Ureter (tissue), 1 donor: ENCODE measurements at places on chromosomes 3 and 15. TPM values are rescaled to one million over a fixed set of nuclear protein-coding genes. Genes with fewer than 3 reads are reported as not detected.
A peak's percentile ranks its signal among the peaks of the same experiment; 100 is the strongest.

Gene NOX5
- 0.89 TPM for total RNA-seq

DNA sequence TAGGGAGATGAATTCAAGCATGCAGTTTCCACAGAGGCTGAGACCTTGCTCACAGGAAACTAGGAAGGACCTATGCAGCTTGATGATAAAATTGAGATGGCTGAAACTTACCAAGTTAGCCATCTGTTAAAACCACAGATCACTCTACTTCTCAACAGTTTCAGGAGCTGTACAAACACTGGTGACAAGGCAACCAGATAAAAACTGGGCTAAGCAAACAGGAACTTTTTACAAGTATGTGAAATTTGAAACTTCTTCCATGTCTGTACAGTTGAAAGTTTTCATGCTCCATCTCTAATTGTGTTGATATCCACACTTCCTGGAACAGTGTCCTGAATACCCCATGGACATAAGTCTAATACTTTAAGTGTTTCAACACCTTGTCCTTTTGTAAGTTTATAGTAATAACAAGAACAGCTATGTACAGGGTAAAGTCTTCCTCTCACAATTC, 78.2 kb downstream of the FAIM start:
- no peak for DNase-seq

DNA sequence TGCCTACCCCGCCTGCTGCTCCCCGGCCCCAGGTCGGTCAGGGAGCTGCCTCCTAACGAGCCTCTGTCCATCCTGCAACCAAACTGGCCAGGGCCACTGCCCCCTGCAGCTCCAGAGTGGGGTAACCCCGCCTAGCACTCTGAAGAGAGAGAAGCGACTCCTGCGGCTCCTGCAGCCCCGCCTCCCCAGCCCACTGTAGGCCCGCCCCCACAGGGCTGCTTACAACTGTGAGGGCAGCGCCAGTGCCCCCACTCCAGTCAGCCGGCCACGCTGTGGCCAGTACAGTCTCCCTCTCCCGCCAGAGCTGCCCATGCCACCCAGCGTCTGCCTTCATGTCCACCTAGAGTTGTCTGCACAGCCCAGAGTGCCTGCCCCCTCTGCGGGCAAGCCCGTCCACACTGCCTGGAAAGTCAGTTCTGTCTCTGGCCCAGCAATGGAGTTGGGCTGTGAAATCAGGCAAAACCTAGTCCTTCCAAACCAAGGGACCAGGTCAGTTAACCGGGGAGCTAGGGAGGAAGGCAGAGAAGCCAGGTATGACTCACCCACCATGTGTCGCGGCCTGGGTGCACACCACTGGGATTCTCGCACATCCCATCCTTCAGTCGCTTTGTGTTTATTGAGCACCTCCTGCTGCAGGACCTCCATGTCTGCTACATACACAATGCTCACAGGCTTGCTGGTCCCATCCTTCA, 2.4 kb downstream of the UCN2 start:
- DNase-seq: peak; percentile 66

DNA sequence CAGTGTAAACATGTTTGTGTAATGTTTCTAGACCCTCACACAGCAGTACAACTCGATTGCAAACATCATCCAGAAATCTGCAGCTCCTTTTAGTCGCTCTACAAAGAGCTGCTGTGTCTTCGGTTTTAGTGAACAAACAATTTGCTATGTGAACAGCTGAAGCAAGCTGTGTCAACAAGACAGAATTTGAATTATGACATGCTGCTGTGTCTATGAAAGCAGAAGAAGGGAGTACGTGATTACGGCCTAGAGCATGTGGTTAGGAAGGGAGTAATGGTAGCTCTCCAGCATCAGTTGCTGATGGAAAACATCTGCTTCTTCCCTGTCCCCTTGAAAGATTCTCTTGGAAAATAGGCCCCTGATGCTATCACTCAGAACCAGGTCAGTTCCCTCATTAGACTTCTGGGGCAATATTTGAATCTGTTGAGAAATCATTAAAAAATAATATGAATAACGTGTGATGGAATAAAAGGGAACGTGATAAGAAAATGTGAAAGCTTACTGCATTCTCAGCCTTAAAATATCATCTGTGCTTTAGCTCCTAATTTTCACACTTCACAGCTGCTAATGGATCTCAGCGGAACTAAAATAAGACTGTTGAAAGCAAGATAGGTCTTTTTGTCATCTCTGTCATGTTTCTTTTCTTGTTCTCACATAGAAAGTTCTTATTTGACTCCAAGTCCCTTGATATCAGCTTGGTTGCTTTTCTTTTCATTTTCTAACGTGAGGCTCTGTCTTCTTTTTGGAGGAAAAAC, 891.5 kb downstream of the ROBO2 start:
- DNase-seq: no peak

DNA sequence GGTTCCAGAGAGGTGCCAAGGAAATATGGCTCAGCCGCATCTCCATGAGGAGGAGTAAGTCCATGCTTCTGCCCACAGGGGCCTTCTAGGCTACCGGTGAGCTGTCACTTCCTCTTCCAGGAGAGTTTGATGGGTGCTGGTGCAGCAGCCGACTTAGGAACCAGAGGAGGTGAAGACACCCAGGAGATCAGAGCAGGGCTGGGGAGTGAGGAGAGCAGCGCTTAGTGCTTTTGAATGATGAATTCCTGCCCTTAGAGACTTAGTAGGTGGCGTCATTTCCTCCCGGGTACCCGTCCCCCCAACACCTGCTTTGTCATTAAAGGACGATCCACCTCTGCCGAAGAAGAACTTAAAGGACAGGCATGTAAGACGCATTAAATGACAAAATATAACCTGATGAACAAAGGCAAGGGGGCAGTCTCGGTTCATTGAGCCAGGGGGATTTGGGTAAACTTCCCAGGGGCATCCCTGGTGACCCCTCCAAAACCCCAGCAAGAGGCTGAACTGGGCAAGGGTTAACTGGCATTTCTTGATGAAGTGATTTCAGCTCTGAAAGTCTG, 67.6 kb downstream of the HES1 start:
- DNase-seq: no peak

DNA sequence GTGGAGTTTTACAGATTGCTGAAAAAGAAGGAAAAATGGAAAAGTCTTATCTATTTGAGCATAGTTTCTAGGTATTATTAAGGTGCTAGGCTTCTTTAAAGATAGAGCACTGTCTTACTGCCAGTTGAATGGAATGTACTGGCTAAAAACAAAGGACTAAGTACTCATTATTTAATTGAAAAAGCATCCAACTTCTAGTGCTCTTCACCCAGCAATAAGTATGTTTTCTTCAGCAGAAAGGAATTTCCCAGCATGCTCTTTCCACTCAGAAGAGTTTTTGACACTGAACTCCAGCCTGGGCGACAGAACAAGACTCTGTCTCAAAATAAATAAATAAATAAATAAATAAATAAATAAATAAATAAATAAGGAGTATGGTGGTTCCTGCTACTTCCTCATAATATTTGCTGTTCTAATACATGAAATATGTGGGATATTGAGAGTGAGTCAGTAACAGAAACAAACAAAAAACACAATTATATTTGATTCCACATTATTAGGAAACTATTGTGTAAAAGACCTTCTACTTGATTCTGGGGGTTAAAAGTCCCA, 70.6 kb downstream of the ATP13A4 start:
- DNase-seq: no peak
